ENCODE measurements at places on chromosomes 11 and 22. TPM values are rescaled to one million over a fixed set of nuclear protein-coding genes. Genes with fewer than 3 reads are reported as not detected.

- H3K36me3 ChIP-seq = no peaks in the 10 kb centered on the region
- no peak for DNase-seq
- H3K27ac ChIP-seq = peak overlapping the region; percentile 90
- peak overlapping the region; percentile 62 for H3K4me3 ChIP-seq
- H3K27me3 ChIP-seq = no peaks in the 10 kb centered on the region
Observed at GRCh38 chr11:119752345-119752871, 23.4 kb upstream of the NECTIN1 start.

DNA sequence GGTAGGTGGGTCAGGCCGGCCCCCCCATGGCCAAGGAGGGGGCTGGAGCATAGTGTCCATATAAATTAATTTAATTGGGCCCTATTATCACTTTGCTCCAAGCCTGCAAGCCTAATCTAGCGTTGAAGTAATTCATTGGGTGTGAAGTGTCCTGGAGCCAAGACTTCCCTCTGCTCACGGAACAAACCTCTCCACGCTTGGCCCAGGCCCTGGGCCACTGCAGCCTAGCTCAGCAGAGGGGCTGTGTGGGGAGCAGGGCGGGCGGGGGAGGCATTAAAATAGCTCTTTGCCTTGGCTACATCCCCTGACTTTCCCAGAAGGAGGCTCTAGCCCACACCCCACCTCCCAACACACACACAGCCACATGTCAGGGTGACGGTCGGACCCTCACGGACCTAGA, 73.5 kb downstream of the THAP12 start:
- no peak overlapping the region for H3K4me3 ChIP-seq
- H3K36me3 ChIP-seq = no peaks in the 10 kb centered on the region
- no peak overlapping the region for H3K27ac ChIP-seq
- peaks cover 3% of the 10 kb centered on the region for H3K27me3 ChIP-seq

GRCh38 chr22:23166042-23166831, 14.1 kb upstream of the BCR start:
- H3K4me3 ChIP-seq = no peak overlapping the region
- no peak for DNase-seq
- no peak overlapping the region for H3K27ac ChIP-seq
- H3K27me3 ChIP-seq = no peaks in the 10 kb centered on the region
- no peaks in the 10 kb centered on the region for H3K4me1 ChIP-seq
- no peaks in the 10 kb centered on the region for H3K36me3 ChIP-seq

GRCh38 chr11:75029836-75030631, 41.3 kb downstream of the NEU3 start:
- H3K36me3 ChIP-seq = no peaks in the 10 kb centered on the region
- DNase-seq = no peak
- no peaks in the 10 kb centered on the region for H3K27me3 ChIP-seq
- H3K4me3 ChIP-seq = no peak overlapping the region

The ZNF143 gene
- 18.5 TPM for total RNA-seq

DNA sequence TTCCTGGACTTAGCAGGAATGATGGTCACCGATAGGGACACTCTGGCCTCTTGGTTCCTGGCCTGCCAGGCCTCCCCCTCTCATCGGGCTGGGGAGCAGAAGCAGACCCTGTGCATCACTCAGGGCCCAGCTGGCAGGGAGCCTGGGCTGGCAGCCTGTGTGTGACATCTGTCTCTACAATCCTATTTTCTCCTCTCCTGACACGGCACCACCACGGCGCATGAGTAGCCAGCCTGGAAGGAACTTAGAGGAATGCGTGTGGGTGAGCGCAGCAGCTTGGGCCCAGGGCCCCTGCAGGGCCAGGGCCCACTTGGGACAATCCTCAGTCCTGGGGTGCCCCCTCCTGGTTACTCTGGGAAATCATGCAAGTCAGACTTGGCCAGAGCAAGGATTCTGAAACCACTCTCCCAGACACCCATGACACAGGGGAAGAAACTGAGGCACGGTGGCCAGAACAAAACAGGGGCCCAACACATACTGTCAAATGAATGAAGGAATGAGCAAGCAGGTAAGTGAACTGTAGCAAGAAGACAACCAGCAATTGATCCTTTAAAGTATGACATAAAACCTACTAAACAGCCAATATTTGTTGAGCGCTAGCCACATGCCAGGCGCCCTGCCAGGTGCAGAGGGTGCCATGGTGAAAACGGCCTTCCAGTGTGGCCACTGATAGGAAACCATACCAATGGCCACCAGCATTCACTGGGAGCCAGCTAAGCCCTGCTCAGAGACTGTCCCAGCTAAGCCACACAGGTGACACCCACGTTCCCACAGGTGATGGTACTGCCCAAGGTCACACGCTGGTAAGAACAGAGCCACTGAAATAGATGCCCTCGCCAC, 13.3 kb downstream of the RSPH14 start:
- no peaks in the 10 kb centered on the region for H3K27me3 ChIP-seq
- H3K4me3 ChIP-seq = no peak overlapping the region
- no peaks in the 10 kb centered on the region for H3K36me3 ChIP-seq
- no peak for DNase-seq
- no peak overlapping the region for H3K27ac ChIP-seq

DNA sequence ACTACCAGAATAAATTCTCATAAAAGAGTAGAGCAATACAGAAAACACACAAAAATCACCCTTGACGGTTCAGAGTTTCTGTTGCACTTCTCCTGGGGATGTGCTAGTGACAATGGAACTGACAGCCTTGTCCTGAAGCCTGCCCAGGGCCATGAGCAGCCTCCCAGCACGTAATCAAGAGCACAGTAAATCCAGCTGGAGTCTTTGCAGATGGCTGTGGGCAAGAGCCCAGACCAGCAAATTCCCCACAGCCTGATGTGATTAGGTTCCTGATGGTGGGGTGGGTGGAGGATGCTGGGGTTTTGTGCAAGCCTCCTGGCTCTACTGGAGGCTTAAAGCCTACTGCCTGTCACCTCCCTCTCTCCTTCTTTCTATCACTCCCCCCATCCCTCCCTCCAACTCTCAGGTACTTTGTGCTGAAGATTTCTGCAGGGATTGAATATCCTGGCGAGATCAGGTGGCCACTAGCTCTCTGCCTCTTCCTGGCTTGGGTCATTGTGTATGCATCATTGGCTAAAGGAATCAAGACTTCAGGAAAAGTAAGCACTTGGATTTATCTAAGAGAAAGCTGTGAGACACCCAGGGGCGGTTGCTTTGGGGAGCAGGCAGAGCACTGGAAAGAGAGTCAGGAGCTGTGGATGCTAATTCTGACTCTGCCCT, 18.1 kb downstream of the SLC6A5 start:
- H3K4me1 ChIP-seq = no peaks in the 10 kb centered on the region
- H3K4me3 ChIP-seq = no peak overlapping the region
- H3K27ac ChIP-seq = no peak overlapping the region
- no peaks in the 10 kb centered on the region for H3K36me3 ChIP-seq

- no peak overlapping the region for H3K27ac ChIP-seq
- no peaks in the 10 kb centered on the region for H3K27me3 ChIP-seq
- H3K36me3 ChIP-seq = no peaks in the 10 kb centered on the region
- H3K4me1 ChIP-seq = no peaks in the 10 kb centered on the region
- no peak overlapping the region for H3K4me3 ChIP-seq
Observed at GRCh38 chr11:44803009-44803408, 76.2 kb downstream of the TSPAN18 start.

DNA sequence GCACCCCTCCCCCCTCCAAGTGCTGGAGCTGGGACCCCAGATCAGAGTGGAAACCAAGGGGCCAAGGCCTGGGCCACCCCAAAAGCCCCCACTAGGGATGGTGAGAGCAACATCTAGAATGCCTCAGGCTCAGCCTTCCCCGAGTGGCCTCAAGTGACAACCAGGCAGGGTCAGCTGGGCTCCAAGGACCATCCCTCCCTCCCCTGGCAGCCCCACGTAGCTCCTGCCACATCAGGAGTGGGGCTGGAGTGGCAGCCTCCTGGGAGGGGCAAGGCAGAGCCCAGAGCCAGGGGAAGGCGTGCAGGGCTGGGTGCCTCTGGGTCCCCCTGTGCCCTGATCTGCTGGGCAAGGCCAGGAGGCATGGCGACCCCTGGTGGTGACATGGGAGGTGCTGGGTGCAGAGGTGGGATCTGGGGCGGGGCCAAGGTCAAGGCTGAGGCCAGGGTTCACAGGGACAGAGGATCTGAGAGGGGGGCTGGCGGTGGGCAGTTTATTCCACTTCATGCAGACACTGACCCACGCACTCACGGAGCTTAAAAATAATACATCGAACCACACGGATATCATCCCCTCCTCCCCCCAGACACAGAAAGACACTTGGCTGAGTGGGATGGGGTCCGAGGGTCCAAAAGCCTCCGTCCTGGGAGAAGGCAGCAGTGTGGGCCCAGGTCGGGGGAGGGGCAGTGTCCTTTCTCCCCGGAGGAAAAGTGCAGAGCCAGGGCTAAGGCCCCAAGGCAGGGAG, 15.8 kb upstream of the EHD1 start:
- DNase-seq = no peak
- no peaks in the 10 kb centered on the region for H3K27me3 ChIP-seq
- no peak overlapping the region for H3K27ac ChIP-seq
- no peak overlapping the region for H3K4me3 ChIP-seq
- H3K36me3 ChIP-seq = peaks cover 3% of the 10 kb centered on the region

DNA sequence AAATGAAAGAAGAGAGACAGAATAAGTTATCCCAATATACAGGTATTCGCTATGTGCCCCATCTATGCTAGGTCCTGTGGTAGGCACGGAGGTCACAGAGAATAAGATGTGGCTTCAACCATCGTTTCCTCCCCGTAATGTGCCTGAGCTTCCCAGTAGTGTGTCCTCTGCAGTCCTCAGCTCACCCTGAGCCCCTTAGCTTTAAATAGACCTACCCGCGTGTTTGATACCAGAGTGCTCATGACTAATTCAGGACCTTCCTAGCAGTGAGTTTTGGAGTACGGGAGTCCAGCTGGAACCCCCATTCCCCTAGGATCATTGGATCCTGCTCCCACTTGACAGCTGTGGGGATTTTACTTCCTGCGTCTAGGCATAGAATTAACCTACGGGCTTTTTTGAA, 37.5 kb upstream of the SYN3 start:
- no peaks in the 10 kb centered on the region for H3K27me3 ChIP-seq
- H3K27ac ChIP-seq = no peak overlapping the region
- no peaks in the 10 kb centered on the region for H3K4me1 ChIP-seq
- no peak for DNase-seq
- H3K4me3 ChIP-seq = no peak overlapping the region

DNA sequence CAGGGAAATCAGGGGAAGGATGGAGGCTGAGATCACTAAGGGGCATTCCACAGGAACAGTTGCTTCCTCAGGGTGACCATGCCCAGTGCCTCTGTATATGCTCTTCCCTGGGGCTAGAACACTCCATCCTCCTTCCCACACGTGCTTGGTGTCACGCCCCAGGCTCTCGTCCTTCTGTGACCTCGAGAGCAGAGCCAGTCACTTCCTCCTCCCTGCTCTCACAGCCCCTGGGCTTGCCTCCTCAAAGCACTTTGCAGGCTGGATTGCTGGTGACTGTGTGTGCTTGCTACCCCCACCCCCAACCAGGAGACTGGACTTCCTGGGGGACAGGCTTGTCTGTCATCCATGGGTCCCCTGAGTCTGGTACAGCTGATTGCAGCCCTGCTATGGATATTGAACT, 56.5 kb upstream of the AMPD3 start:
- no peak overlapping the region for H3K27ac ChIP-seq
- H3K4me3 ChIP-seq = no peak overlapping the region
- no peaks in the 10 kb centered on the region for H3K27me3 ChIP-seq
- no peaks in the 10 kb centered on the region for H3K36me3 ChIP-seq

- peak overlapping the region; percentile 86 for H3K4me3 ChIP-seq
- H3K27ac ChIP-seq = peak overlapping the region; percentile 85
- DNase-seq = no peak
- H3K27me3 ChIP-seq = no peaks in the 10 kb centered on the region
- H3K4me1 ChIP-seq = peaks cover 17% of the 10 kb centered on the region
Observed at GRCh38 chr22:19446603-19447329, 745 bp downstream of the C22orf39 start.

GRCh38 chr11:71279916-71280645, 27.7 kb upstream of the SHANK2 start:
- H3K4me3 ChIP-seq = no peak overlapping the region
- H3K27ac ChIP-seq = no peak overlapping the region
- H3K4me1 ChIP-seq = no peaks in the 10 kb centered on the region
- DNase-seq = no peak
- no peaks in the 10 kb centered on the region for H3K36me3 ChIP-seq
- H3K27me3 ChIP-seq = no peaks in the 10 kb centered on the region

DNA sequence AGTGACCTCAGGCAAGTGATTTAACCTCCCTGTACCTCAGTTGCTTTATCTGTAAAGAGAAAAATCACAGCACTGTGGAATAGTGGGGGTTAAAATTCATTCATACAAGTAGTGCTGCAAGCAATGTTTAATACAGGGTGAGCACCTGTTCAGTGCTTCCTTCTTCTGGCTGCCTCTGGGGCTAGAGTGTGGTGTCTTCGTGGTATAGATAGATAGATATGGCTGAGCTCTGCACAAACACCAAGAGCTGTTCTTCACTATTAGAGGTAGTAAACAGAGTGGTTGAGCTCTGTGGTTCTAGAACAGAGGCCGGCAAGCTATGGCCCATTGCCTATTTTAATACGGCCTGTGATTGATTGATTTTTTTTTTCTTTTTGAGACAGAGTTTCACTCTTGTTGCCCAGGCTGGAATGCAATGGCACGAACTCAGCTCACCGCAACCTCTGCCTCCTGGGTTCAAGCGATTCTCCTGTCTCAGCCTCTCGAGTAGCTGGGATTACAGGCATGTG, 32.9 kb downstream of the LIMK2 start:
- H3K36me3 ChIP-seq = peaks cover 10% of the 10 kb centered on the region
- no peak overlapping the region for H3K4me3 ChIP-seq
- H3K27ac ChIP-seq = no peak overlapping the region
- no peaks in the 10 kb centered on the region for H3K27me3 ChIP-seq
- DNase-seq = no peak

The SAA2 gene
- 4.1 TPM for total RNA-seq

DNA sequence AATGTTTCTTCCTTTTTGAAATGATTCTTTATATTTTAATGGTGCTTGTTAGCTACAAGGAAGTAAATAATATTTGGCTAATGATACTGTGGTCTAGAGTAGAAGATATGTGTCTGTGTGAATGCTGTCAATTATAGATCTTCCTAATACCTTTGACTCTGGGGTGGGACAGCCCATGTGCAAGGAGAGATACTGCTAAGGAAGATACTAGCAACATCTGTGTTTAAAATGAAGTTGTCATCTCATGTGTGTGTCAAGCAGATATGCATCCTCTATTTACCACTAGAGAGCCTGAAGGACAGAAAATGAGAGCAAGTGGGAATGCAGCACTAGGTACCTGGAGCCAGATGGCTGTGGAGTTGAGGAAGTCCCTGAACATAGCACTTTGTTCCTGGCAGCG, 34.1 kb downstream of the PPME1 start:
- no peak overlapping the region for H3K4me3 ChIP-seq
- H3K27ac ChIP-seq = no peak overlapping the region

The ART5 gene
- total RNA-seq = not detected

GRCh38 chr22:37413546-37413945, 13.7 kb downstream of the ELFN2 start:
- no peak for DNase-seq
- no peak overlapping the region for H3K4me3 ChIP-seq
- no peaks in the 10 kb centered on the region for H3K36me3 ChIP-seq
- H3K4me1 ChIP-seq = no peaks in the 10 kb centered on the region

- no peaks in the 10 kb centered on the region for H3K27me3 ChIP-seq
- no peak for DNase-seq
- no peaks in the 10 kb centered on the region for H3K36me3 ChIP-seq
- H3K4me1 ChIP-seq = no peaks in the 10 kb centered on the region
Observed at GRCh38 chr11:107882095-107882820, 23.7 kb upstream of the SLC35F2 start.

- H3K27ac ChIP-seq = no peak overlapping the region
- no peak for DNase-seq
- peak overlapping the region; percentile 59 for H3K4me3 ChIP-seq
- peaks cover 7% of the 10 kb centered on the region for H3K4me1 ChIP-seq
- H3K36me3 ChIP-seq = no peaks in the 10 kb centered on the region
Observed at GRCh38 chr22:41380993-41381328, 781 bp upstream of the TEF start.

The SLC17A6 gene
- not detected for total RNA-seq

All from GM12878 (cell line).